Breast epithelium (tissue), 4 donors: ENCODE measurements at places on chromosomes 3 and 15. TPM values are rescaled to one million over a fixed set of nuclear protein-coding genes. Genes with fewer than 3 reads are reported as not detected.

DNA sequence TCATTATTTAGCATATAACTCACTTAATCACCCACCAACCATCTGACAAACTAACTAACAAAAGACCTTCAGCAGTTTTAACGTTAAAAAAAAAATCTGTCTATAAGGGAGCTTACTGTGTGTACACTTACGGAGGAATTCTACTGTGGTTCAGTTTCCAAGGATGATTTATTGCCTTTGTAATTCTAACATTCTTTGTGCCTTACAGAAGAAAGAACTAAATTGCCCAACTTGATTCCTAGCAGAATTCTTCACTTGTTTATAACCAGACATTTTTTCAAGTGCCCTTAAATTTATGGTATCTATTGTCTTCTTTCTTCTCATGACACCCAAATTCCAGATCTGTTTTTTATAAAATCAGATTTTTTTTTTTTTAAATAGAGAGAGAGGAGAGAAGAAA, 119.7 kb upstream of the IGSF10 start:
- no peak for DNase-seq

The THAP10 gene
- total RNA-seq = 5.9 TPM

The SLC22A14 gene
- total RNA-seq = not detected

GRCh38 chr3:143344516-143345165, 225.1 kb downstream of the CHST2 start:
- DNase-seq = no peak
